Stimulated activated CD8-positive, alpha-beta memory T cell treated with anti-CD3 and anti-CD28 coated beads, Interleukin-7, amount 100 ng/mL, for 4 hours (primary cell): ENCODE measurements at places on chromosomes 3 and 15.

DNA sequence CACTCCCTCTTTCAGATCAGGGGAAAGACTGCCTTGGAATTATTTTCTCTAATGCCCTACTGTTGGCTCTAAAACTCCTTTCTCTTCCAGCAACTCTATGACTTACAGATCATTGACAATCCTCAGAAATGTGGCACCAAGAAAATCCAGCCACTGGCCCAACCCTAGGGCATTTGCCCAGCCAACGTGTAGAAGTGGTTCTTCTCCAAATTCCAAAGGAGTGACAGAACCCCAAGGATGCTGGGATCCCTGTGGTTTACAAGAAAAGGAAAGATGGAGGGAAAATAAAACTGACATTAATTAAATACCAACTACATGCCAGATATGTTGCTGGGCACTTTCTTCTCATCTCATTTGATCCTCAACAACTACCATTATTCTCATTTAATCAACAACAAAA lies 216.0 kb downstream of the NTRK3 start:
- no peak for DNase-seq

DNA sequence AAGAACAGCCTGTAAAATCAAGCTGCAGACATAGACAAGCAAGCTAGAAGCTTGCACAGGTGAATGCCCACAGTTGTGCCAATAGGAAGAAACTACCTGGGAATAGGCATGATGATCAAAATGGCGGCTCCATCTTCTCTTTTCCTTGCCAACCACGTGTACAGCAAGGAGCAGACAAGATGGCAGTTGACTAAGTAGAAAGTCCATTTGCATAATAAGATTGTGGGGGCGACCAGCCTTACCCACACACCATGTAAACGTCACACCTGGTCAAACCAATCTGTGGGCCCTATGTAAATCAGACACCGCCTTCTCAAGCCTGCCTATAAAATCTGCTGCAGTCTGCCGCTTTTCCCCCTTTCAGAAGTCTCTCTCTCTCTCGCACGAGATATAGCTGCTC lies 25.1 kb upstream of the ANKRD34C start:
- DNase-seq: no peak

DNA sequence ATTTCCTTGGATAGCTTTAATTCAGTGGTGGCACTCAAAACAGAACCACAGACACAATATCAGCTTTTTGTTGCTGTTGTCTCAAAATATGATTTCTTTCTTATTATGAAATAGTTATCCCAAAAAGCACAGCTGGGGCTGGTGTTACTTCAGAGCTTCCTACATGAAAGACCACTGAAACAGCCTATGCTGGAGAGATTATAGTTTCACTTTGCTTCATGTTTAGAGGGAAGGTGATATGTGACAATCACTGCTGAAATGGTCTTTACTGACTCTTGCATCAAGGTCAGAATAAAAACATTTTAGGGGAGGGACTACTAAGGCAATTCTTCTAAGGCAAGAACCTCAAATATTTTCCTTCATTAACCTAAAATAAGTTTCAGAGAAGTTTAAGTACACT lies 190.7 kb downstream of the TNIK start:
- no peak for DNase-seq

- DNase-seq: no peak
These were observed 63.9 kb downstream of the CERS3 start for GRCh38 chr15:100464888-100465287.

DNA sequence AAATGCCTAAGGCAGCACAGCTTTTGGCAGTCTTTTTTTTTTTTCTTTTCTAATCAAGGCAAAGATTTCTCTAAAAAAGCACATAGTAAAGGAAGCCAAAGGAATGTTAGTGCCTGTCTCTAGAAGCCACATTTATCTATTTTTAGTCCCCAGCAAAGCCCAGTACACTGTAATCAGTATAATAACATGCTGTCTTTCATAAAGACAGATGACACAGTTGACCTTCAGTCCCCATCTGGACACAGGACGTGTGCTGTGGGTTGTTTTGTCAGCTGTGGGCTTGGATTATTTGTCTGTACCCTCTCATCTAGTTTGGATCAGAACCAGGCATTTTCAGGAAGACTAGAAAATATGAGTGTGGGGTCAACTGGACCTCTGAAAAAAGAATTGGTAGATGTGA lies 110.4 kb upstream of the CTNNB1 start:
- DNase-seq: no peak

DNA sequence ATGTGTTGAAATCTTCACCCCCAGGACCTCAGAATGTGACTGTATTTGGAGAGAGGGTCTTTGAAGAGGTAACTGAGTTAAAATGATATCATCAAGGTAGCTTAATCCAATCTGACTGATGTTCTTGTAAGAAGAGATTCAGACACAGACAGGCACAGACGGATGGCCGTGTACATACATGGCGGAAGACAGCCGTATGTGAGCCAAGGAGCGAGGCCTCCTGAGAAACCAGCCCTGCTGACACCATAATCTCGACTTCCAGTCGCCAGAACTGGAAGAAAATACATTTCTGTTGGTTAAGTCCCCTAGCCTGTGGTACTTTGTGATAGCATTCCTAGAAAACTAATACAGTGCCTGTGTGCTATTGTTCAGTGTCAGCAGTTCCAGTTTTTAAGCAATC lies 73.6 kb downstream of the APBA2 start:
- DNase-seq: no peak

GRCh38 chr3:123140550-123140949 lies 61.2 kb upstream of the SEC22A start:
- DNase-seq: no peak

GRCh38 chr15:26864664-26865191 lies 2.1 kb upstream of the GABRA5 start:
- no peak for DNase-seq

GRCh38 chr3:16413321-16413720 lies 100.2 kb downstream of the RFTN1 start:
- DNase-seq: no peak

DNA sequence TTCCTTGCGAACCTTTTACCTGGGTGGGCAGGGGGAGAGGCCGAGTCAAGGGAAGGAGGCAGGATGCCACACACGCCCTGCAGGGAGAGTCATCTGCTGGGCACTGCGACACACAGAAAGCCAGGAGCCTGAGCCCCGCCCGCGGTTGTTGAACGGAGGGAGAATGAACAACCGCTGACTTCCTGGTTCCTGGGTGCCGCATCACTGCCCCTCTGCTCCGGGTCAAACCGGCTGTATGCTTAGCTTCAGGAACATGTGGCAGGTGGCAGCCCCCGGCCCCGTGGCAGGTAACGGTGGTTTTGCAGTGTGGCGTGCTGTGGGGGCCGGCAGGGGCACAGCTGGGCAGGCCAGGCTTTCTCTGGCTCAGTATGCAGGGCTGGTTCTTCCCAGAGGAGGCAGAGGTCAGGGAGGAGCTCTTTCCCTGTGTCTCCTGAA lies 33.4 kb downstream of the APBA2 start:
- no peak for DNase-seq

DNA sequence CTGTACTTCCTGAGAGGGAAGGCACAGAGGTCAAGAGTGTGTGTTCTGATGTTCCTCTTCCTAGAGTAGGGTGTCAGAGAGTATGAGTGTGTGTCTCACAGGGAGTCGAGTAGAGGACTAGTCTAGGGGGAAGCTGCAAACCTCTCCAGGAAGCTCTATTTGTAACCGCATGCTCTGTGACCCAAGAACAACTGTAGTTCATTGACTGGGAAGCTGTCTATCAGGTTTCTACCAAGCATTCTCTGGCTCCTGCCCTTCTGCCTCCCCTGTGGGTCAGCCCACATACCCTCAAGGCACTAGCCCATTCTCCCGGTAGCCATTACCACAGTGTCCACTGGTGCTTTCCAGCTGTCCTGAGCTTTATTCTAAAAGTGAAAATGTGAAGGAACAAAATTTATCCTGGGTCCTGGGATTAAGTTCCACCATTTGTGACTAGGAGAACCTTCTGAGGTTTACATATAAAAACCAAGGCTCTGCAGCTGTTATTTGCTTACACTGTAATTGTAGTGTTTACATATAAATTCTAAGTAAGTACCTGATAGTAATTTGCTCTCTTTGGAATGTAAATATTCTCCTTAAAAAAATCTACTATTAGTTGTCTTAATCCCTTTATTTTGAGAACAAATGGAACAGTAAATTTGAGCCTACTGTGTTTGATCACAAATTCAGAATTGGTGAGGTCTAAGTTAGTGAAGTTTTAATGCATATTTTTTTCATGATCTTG lies 40.7 kb downstream of the MYRIP start:
- no peak for DNase-seq

GRCh38 chr3:106249159-106249558 lies 380.3 kb upstream of the CBLB start:
- DNase-seq: no peak
